CD14-positive monocyte (primary cell): ENCODE measurements at places on chromosomes 13 and 19.

- H3K27me3 ChIP-seq: no peaks in the 10 kb centered on the region
- H3K4me3 ChIP-seq: no peak overlapping the region
- no peak overlapping the region for H3K27ac ChIP-seq
- H3K4me1 ChIP-seq: no peaks in the 10 kb centered on the region
- no peaks in the 10 kb centered on the region for H3K36me3 ChIP-seq
Observed at GRCh38 chr13:37640499-37640898, 41.9 kb upstream of the POSTN start.

- no peaks in the 10 kb centered on the region for H3K36me3 ChIP-seq
- no peak overlapping the region for H3K4me3 ChIP-seq
- no peak for DNase-seq
- no peak overlapping the region for H3K27ac ChIP-seq
- H3K4me1 ChIP-seq: no peaks in the 10 kb centered on the region
Observed at GRCh38 chr13:33164331-33164730, 121.2 kb downstream of the STARD13 start.

- peaks cover 9% of the 10 kb centered on the region for H3K4me1 ChIP-seq
- no peak overlapping the region for H3K27ac ChIP-seq
- H3K4me3 ChIP-seq: no peak overlapping the region
- H3K27me3 ChIP-seq: no peaks in the 10 kb centered on the region
- peak; percentile 56 for DNase-seq
- H3K36me3 ChIP-seq: no peaks in the 10 kb centered on the region
Observed at GRCh38 chr19:56076498-56076897, 44.6 kb downstream of the ZNF787 start.

DNA sequence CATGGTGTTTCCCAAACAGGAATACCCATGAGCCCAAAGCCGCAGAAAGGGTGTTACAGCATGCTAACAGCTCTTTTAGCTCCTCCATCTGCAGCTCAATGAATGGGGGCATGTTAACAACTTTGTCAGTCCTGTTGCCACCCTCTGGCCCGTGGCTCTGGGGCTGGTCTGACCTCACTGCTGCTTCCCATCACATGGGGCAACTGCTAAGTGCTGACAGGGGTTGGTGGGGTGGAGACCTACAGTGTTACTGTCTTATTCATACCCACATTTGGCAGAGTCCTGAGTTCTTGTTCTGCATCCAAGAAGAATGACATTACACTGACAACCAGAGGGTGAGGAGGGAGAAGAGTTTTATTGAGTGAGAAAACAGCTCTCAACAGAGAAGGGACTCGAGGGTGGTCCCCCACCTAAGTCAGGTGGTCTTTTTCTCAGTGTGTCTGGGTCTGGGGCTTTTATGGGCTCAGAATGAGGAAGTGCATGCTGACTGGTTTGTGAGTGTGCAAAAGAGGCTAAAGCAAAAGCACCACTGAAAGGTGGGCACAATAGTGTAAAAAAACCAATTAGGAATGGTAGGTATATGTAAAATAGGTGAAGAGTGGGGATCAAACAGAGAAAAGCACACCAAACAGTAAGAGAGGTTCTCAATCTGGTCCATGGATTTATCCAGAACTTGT, 1952.0 kb upstream of the PCDH20 start:
- H3K27me3 ChIP-seq: no peaks in the 10 kb centered on the region
- DNase-seq: no peak
- no peak overlapping the region for H3K27ac ChIP-seq
- no peaks in the 10 kb centered on the region for H3K36me3 ChIP-seq
- H3K4me1 ChIP-seq: no peaks in the 10 kb centered on the region

GRCh38 chr13:30561511-30561910, 56.2 kb upstream of the USPL1 start:
- no peaks in the 10 kb centered on the region for H3K36me3 ChIP-seq
- no peak for DNase-seq
- no peaks in the 10 kb centered on the region for H3K4me1 ChIP-seq
